ENCODE measurements at places on chromosomes 6 and 20. TPM values are rescaled to one million over a fixed set of nuclear protein-coding genes. Genes with fewer than 3 reads are reported as not detected.

Gene MOCS1
- 15.6 TPM for total RNA-seq

Gene HSPA12B
- 0.10 TPM for total RNA-seq

- DNase-seq, result no peak
These were observed 110.7 kb upstream of the PHACTR1 start for GRCh38 chr6:12605888-12606345.

- DNase-seq, result no peak
These were observed 5.7 kb downstream of the CABLES2 start for GRCh38 chr20:62401331-62401779.

DNA sequence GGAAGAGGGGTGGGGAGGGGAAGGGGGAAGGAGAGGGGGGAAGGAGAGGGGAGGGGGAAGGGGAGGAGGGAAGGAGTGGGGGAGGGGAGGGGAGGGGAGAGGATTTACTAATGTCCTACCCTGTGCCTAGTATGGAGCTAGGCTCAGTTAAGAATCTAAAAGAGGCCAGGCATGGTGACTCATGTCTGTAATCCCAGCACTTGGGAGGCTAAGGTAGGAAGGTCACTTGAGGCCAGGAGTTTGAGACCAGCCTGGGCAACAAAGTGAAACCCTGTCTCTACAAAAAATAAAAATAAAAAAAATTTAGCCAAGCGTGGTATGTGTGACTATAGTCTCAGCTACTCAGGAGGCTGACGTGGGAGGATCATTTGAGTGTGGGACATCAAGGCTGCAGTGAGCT lies 13.0 kb downstream of the UBE2J1 start:
- DNase-seq, result no peak

Gene TTI1
- total RNA-seq, result 25.1 TPM

Gene RAET1E
- total RNA-seq, result not detected

- no peak for DNase-seq
These were observed 115.3 kb upstream of the ESR1 start for GRCh38 chr6:151692216-151692615.

DNA sequence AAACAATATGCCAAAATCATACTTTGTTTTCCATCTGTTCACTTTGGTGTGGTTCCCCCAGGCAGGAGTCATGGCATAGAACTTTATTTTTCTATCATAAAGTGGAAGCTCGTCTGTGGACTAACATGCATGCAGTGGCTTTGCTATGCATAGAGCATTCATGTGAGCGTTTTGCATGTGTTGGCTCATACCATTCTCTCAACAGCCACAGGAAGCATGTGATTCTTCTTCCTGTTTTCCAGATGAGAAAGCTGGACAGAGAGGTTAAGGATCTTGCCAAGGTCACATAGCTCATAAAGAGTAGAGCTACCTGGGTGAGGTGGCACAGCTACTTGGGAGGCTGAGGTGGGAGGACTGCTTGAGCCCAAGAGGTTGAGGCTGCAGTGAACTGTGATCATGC lies 123.4 kb upstream of the HDGFL1 start:
- DNase-seq, result no peak

- DNase-seq, result no peak
These were observed 48.1 kb downstream of the MCUR1 start for GRCh38 chr6:13766201-13766634.

- no peak for DNase-seq
These were observed 182.8 kb downstream of the ZMYND8 start for GRCh38 chr20:47173596-47174216.

Gene OR5V1
- total RNA-seq, result not detected

DNA sequence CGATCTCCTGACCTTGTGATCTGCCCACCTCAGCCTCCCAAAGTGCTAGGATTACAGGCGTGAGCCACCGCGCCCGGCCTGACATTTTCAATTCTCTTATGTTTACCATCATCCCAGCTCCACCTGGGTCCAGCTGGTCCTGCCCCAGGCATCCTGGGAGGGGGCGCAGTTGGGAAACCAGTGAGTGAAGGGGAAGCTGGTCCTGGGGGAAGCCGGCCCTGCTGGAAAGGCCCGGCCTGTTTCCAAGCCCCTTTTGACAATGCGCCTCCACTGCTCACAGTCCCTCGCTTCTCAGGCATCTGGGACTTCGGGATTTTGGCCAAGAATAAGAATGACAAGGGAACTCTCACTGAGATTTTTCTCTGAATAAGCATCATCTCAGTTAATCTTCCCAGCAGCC lies 14.2 kb downstream of the SLC13A3 start:
- peak; percentile 32 for DNase-seq

All from type B pancreatic cell (in vitro differentiated cells).